ENCODE measurements at places on chromosomes 13 and 19.
A peak's percentile ranks its signal among the peaks of the same experiment; 100 is the strongest.

GRCh38 chr13:30576528-30576927 lies 41.2 kb upstream of the USPL1 start:
- DNase-seq = no peak

GRCh38 chr19:28574212-28574611 lies 638.7 kb downstream of the UQCRFS1 start:
- no peak for DNase-seq

GRCh38 chr13:42883771-42884467 lies 102.5 kb downstream of the FAM216B start:
- peak; percentile 34 for DNase-seq

- DNase-seq = no peak
Observed at GRCh38 chr19:18645035-18645511, 8.2 kb downstream of the KLHL26 start.

DNA sequence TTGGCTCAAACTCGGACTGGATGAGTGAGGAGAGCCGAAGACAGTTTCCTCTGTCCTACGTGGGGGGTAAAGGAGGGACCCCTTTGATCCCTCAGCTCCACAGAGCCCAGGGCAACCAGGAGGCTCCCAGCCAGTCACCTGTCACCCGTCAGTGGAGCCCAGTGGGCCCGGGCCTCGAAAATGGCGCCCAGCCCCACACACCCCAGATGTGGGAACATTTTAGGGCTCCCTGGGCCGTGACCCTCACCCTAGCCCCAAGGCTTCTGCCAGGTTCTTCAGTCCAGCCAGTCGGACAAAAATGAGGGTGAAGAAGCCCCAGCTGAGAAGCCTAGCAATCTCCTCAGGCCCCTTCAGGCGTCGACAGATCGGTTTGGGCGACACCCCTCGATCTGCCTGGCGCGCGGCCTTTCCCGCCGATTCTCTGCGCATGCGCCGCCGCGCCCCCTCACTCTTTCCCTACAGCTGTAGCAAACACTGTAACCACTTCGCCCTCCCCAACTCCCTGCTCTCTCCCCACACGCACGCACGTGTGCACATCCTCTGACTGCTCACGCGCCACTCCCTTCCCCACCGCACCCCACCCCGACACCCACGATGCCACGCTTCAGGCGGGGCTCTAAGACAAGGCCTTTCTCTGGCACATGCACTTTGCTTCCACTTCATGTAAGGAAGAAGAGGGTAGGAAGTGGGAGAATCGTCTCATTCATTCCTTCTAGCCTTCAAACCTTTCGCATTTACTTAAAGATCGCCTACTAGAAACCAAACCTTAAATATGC lies at the start of gene SLC6A16:
SLC6A16 (minus strand) TSS at position 391 of the 776 bp plus-strand sequence. CDS start 13,844 bp downstream, outside the sequence.
- DNase-seq = no peak
